SW480 (cell line): ENCODE measurements at places on chromosomes 5 and 9.

GRCh38 chr5:163440954-163441353, 3.6 kb downstream of the CCNG1 start:
- no peak for DNase-seq

DNA sequence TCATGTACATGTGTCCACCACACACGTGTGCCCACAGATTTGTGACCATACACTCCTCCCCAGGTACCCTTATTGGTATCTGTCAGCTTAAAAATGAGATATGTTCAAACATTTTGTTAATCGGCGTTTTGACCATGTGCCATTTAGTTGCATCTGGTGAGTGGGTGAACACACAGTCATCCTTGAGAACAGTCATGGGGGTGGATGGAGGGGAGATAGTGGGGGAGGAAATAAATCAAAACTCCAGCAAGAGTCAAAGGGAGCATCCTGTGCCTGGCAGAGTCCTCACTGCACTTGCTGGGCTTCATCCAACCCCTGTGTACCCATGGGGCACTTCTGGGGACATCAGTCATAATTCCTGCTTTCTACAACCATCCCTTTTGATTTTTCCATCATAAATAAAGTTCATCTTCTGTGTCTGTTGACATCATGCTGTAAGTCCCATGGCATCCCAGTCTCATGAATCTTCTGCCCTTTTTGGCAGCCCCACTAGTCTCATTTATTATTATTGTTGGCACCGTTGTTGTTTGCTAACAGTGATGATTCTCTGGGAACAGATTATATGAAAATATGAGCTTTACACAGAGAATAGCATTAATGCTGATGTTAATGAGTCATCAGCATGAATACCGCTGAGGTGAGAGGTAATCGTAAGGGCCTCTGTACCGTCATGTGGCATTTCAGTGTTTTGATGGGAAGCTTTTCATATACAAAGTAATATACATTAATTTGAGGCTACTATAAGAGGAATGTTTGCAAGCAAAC, 24.4 kb upstream of the CLK4 start:
- DNase-seq, result no peak

DNA sequence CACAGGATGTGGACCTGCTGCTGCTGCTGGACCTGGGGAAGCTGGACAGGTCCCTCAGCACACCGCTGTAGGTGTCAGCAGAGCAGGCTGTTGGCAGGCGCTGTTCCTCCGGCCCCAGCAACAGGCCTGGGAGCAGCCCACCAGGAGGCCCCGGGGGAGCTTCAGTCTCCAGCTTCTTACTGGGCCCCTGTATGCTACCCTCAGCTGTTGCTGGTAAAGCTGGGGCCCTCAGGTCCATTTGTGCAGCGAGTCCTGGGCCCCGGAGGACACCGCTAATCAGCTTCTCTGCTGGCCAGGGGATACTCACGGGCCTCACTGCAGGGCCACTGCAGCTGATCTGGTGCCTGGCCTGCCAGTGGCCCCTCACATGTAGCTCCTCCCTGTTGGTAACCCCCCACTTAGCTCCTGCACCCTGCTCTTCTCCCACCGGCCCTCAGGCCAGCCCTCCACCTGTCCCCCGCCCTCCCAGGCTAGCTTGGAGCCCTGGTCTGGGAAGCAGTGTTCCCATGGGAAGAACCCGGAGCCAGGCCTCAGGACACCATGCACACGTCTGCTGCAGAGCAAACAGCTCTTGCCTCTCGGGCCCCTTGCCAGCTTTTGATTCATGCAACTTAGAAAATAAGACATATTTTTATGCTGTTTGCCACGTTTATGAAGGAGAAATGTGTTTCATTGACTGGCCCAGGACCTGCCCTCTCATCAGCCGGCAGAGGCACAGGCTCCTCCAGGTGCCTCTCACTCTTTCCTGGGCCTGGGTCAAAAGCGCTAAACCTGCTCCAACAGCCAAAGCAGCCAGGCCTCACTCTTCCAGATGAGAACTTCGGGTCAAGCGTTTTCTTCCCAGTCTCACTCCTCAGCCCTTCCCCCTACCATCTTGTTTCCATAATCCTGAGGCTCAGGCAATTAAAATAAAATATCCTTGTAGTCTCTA, 61.0 kb upstream of the ADAMTS2 start:
- no peak for DNase-seq

DNA sequence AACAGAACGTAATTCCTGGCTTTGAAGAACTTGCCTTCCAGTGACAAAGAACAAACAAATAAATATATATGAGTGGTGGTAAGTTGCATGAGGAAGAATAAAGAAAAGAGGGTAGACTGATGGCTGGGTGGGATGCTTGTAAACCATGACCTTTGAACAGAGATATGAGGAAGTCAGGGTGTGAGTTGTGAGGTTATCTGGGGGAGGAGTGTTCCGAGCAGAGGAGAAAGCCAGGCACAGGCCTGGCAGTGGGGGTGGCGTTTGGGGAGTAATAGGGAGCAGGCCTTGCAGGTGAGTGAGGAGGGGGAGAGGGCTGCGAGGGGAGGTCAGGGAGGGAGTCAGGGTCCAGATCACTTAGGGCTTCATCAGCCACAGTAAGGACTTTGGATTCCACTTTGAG, 213.4 kb downstream of the PTTG1 start:
- DNase-seq, result peak; percentile 22

GRCh38 chr5:173745557-173745956, 129.1 kb upstream of the BOD1 start:
- no peak for DNase-seq

GRCh38 chr9:121692606-121693387, 41.4 kb downstream of the DAB2IP start:
- DNase-seq, result peak; percentile 95

DNA sequence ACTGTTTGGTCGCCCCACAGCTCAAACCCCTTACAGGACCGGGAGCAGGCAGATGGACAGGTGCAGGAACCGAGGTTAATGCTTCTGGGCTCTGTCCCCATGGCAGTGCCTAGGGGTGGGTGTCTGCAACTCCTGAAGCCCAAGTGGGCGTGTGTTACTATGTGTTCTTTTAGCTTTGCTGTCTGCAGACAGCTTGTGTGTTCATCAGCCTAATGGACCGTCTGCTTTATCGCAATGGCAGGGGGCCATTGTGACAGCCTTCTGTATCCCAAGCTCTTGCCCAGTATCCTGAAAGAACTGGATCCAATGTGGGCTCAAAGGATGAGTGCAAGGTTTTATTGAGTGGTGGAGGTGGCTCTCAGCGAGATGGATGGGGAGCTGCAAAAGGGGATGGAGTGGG, 266.7 kb downstream of the CSNK1G3 start:
- DNase-seq, result no peak

DNA sequence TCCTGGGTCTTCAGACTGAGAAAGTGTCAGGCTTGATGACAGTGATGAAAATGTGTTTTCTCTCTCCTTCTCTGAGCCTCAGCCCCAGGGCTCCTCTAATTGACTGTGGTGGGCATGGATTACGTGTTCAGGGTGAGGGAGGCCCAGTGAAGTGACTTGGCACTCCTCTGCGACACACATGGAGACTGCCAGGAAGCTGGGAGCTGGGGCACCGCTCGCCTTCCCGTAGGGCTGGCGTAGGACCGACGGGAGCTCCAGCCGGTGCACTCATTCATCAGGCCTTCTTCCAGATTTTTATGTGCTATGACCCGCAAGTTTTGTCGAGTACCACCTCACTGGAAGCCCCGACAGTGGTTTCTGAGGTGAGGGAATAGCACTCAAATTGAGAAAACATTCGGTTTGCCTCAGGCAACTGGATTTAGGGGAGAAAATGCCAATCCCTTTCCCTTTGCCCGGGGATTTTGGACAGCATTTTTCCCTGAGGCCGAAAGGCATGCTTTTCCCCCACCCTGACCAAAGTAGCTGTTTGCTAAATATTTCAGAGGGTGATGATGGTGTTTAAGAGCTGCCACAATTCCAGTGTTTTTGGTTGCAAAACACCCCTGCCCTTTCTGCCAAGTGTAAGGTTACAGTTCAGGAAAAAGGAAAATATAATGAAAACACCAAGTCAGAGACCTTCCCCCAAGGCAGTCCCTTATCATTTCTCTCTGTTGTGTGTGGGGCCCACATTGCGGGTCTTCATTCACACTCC, 83.7 kb downstream of the PCSK5 start:
- DNase-seq, result no peak

DNA sequence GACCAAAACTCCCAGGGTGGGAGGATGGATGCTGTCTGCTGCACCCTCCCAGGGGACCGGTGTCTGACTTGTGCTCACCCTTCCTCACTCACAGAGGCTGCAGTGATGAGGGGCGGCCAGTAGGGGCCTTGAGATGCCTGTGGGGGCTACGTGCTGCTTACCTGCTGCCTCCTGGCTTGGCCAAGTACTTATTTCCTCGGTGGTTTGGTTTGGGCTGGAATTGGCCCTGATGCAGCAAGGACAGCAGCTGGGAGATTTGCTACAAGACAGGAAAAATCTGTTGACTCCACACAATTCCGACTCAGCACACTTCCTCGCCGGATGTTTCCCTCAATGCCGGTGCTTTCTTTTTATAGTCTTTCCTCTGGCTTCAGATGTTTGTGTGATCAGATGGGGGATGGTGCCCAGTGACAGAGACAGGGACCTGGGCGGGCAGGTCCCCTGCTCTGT, 6.6 kb downstream of the PCDH12 start:
- no peak for DNase-seq

DNA sequence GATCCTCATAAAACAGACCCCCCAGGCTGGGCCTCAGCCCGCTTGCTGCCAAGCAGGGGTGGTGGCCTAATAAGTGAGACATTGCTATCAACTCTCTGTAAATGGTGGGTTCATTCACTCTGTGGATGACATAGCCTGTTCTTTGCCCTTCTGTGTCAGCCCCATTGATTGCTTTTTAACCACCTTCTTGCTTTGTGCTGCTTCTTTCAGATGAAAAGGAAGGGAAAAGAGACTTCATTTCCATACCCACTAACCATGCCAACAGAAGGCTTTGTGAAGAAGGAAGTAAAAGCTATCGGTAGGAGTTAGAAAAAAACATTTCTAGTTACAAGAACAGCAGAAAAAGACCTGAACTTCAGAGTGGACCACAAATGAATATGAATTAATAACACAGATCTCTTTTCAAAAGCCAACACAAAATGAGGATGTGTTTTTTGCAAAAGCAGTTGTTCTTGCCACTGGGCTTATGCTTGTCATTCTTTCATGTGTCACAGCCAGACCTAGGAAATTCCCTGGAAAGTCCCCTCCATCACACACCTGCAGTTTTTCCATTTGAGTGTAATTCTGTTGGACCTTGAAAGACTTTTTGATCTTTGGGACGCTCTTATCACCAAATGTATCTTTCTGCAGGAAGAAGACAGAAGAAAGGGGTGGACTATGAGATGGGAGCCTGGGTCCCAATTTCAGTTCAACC, 507.7 kb downstream of the CCDC171 start:
- DNase-seq, result no peak

- no peak for DNase-seq
Measured at GRCh38 chr5:58925627-58926540, 343.0 kb downstream of the RAB3C start.

DNA sequence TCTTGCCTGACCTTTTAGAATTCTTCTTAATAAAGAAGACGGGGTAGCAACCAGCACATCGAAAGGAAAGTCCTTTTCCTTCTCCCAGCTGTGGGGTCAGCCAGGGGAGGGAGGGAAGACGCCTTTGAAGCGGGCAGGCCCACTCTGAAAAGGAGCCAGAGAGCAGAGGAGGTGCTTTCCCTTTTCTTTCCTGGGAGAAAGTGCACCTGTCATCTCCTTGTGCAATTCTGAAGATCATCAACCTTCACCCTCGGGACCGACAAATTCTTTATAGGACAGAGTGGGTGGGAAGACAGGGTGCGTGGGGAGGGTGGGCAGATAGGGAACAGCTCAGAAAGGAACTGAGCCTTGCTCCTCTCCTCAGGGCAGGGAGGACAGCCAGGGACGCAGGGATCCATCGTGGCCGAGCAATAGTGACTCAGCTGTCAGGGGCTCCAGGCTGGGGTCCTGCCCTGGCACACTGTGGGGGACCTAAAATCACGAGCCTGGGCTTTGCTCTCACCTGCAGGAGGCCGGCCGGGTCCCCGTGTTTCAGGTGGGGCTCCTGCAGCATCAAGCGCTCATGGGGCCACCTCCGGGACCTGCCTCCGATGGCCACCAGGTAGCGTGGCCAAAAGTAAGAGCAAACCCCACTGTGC, 141.0 kb downstream of the OLFM1 start:
- DNase-seq, result no peak

GRCh38 chr5:179439181-179439985, 94.1 kb upstream of the ADAMTS2 start:
- DNase-seq, result no peak

DNA sequence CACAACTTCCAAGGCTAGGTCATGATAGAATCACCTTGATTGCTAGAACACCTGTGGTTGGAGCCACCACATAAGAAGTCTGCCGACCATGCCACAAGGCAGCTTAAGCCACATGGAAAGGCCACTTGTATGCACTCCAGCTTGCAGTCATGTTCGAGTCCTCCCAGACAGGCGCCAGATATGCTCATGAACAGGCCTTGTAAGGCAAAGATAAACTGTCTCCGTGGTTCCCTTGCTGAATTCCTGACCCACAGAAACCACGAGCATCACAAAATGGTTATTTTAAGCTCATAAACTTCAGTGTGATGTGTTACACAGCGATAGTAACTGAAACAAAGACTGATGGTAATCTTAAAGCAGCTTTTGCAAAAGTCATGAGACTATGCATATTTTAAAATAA, 188.4 kb upstream of the DAPK1 start:
- DNase-seq, result no peak
